ENCODE measurements at places on chromosomes 16 and 17.

DNA sequence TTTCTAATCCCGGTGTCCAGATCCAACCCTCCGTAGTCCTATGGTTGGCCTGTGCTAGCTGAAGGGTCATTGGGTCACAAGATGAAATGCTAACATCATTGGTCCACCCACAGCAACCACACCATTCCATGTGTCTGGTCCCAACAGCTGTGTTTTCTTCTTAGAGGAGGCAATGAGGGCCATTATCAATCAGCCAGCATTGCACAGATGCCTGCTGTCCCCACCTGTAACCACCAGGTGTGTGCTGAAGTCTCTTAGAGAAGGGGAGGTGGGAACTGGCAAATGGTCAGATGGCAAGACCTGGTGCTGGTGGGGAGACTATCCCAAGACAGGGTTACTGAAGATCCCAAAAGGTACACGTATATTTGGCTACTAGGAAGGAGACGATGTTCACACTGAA lies 37.4 kb downstream of the HIC1 start:
- DNase-seq, result no peak

- no peak for DNase-seq
Measured at GRCh38 chr17:78322327-78322857, 37.5 kb downstream of the SOCS3 start.

DNA sequence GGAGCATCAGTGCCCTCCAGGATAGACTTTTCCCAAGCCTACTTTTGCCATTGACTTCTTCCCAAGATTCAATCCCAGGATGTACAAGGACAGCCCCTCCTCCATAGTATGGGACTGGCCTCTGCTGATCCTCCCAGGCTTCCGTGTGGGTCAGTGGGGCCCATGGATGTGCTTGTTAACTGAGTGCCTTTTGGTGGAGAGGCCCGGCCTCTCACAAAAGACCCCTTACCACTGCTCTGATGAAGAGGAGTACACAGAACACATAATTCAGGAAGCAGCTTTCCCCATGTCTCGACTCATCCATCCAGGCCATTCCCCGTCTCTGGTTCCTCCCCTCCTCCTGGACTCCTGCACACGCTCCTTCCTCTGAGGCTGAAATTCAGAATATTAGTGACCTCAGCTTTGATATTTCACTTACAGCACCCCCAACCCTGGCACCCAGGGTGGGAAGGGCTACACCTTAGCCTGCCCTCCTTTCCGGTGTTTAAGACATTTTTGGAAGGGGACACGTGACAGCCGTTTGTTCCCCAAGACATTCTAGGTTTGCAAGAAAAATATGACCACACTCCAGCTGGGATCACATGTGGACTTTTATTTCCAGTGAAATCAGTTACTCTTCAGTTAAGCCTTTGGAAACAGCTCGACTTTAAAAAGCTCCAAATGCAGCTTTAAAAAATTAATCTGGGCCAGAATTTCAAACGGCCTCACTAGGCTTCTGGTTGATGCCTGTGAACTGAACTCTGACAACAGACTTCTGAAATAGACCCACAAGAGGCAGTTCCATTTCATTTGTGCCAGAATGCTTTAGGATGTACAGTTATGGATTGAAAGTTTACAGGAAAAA lies 9.7 kb upstream of the CYLD start:
- DNase-seq, result no peak

DNA sequence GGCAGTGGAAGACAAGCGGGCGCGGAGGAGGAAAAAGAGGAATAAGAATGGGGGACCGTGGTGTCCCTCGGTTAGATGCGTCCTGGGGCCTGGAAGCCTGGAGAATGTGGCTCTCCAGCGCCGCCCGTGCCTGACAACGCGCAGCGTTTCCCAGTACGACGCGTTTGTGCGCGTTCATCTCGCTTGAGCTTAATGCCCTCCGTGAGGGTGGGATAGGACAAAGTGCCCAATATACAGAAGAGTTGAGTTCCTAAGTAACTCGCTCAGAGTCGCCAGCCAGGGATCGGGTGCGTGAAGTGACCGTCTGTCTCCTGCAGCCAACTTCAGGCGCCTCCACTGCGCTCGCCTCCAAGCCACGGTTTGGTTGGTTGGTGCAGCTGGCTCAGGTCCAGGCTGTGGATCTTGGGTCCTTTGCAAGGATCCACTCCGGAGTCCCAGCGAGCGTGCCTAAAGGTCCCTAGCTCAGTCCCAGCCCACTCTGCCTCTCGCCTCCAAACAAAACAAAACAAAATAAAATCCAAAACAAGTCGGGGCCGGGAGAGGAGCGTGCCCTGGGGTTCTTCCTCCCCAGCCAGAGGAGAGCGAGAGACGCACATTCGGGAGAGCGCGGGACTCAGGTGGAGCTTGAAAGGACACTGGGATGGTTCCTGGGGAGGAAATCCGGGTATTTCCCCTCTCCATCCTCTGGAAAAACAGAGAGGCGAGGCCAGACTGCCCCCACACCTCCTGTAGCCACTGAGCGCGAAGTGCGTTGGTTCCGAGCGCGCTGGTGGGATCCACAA lies 974 bp downstream of the GALR2 start:
- DNase-seq, result no peak

DNA sequence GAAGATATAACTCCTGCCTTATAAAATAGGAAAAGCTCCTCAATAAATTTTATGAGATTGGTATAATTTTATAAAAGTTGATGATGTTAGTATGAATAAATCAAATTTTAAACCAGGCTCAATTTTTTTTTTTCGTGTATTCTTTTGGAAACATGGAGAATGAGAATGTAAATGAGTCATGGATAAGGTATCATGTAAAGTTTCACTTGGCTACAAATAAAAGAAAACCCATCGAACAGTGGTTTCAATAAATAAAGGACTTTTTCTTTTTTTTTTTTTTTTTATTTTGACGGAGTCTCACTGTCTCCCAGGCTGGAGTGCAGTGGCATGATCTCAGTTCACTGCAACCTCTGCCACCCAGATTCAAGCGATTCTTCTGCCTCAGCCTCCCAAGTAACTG lies 67.3 kb downstream of the PHKB start:
- no peak for DNase-seq

DNA sequence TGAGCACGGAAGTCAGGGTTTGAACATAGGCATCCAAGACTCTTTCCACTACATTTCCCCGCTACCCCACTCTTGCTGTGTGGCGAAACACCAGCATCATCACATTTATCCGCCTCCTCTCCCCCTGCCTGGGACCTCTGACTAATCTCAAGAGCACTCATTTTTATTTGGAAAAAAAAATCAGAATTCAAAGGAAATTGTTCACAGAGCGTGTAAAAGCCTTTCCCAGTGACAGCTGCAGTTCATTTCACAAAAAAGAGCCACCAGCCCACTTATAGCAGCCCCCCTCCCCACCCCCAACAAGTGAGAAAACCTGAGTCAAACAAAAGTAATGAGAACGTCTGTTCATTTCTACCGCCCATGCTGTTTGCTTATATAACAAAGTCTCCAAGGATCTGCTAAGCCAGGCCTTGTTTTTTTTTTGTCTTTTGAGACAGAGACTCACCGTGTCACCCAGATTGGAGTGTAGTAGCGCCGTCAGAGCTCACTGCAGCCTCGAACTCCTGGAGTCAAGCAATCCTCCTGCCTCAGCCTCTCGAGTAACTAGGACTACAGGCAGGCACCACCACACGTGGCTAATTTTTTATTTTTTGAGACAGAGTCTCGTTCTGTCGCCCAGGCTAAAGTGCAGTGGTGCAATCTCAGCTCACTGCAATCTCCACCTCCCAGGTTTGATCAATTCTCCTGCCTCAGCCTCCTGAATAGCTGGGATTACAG lies 48.3 kb upstream of the HAPSTR1 start:
- no peak for DNase-seq

DNA sequence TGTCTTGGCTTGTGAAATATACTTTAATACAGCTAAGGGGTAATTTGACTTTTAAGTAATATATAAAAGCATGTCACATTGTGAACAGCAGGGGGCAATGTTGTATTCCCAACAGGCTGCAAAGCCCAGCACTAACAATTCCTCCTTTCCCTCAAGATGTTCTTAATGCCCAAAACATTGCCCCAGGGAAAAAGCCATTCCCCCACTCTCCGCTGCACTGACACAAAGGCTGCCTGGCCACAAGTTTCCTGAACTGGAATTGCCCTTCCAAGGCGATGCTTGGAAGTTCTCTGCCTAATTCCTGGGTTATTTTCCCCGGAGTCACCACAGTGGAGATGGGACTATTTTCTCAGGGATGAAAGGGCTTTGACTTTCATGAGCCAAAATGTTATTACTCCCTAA lies 27.2 kb downstream of the CLEC16A start:
- peak; percentile 57 for DNase-seq

GRCh38 chr17:28986714-28987655 lies 18.8 kb downstream of the SEZ6 start:
- DNase-seq, result no peak

DNA sequence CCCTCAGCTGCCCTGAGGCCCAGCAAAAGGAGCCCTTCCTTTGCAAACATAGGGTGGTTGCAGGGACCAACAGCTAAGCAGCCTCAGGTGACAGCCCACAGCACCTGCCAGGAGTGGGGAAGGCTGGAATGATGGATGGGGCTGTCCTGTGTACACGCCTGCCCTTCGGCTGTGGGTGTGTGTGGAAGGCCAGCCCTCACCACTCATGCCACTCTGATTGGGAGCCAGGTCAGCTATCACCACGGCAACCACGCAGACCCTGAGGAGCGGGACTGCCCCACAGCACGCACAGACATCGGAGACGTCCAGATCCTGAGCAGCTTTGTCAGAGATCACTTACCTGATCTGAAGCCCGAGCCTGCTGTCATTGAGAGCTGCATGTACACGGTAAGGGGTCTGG lies 11.9 kb downstream of the PIPOX start:
- no peak for DNase-seq

GRCh38 chr16:65098916-65099315 lies 22.9 kb downstream of the CDH11 start:
- no peak for DNase-seq

DNA sequence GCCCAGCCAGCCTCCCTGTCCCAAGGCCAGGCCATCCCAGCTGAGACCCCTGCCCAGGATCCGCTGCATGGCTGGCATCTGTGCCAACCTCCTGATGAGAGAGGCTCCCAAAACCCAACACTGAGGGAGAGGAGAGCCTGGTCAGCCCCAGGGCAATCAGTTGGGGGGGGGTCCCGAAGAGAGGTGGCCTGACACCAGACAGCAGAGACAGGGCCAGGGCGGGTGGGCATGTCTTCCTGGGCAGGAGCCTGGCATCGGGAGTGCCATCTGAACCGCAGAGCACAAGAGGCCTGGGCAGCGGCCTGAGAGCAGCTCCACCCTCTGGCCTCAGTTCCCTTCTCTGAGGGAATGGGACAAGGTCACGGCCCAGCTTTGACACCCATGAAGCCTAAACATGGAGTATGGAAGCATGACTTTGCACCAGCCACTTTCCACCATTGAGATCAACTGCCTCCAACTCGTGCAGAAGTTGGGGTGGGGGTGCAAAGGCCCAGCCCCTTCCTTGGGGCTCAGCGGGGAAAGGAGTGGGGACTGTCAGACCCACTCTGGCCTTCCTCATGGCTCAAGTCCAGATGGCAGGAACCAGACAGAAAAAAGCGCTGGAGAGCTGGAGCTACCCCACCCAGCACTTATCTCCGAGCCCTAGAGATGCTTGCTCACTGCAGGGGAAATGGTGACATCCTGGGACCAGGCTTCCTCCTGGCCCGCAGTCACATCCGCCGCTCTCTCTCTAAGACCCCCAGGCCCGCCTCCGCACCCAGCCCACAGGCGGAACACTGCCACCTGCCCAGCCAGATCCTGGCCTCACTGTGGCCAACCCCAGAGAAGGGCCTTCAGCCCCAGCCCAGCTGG lies 9.7 kb downstream of the RHBDF2 start:
- DNase-seq, result no peak

- DNase-seq, result no peak
Measured at GRCh38 chr17:41563607-41564170, 8.2 kb downstream of the KRT9 start.

GRCh38 chr17:80346498-80347275 lies 68.3 kb upstream of the ENDOV start:
- no peak for DNase-seq

DNA sequence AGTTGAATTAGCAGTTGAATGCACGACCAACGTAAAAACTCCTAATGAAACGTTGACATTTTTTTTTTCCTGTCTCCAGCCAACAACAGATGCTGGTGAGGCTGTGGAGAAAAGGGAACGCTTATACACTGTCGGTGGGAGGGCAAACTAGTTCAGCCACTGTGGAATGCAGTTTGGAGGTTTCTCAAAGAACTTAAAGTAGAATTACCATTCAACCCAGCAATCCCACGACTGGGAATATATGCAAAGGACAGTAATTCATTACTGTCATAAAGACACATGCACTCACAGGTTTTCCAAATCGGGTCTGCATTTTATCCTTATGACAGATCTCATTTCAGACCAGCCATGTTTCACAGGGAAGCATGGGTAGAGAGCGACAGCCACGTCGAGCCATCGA lies 3.5 kb upstream of the WFDC1 start:
- no peak for DNase-seq

DNA sequence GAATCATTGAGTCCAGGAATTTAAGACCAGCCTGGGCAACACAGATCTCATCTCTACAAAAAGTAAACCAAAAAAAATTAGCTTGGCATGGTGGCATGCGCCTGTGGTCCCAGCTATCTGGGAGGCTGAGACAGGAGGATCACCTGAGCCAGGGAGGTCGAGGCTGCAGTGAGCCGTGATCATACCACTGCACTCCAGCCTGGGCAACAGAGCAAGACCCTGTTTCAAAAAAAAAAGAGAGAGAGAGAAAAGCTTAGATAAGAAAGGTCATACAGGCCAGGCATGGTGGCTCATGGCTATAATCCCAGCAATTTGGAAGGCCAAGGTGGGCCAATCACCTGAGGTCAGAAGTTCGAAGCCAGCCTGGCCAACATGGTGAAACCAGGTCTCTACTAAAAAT lies 63.5 kb upstream of the DNAH17 start:
- DNase-seq, result no peak

DNA sequence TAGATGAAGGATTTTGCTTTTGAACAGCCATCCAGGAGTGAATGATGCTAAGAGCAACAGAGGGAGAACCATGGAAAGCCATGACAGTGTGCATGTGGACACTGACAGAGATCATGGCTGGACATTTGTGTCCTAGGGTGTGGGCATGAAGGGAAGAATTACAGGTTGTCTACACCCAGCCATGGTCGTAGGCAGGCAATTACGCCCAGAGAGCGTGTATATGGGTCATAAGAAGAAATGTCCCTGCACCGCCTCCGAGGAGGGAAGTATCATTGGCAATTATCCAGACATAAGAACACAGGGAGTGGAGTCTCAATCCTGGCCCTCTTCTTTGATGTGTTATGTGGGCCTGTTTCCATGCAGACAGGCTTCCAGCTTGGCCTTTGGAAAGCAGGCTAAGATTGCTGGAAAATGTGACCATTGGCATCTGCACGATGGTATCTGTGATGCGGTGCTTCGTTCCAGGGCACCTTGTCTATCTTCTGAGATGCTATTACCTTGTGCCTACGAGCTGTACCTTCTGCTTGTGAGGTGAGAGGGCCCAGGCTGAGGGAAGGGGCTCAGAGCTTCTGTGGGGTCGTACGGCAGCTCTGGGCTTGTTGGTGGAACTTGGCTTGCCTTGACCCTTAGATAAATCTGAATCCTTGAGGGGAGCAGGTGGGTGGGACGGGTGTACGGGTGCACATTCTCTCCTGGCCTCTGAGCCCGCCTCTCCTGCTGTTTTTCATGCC lies 19.8 kb downstream of the RGS9 start:
- no peak for DNase-seq

Measured in NCI-H1694 (cell line).